ENCODE measurements at places on chromosomes 16 and 17. TPM values are rescaled to one million over a fixed set of nuclear protein-coding genes. Genes with fewer than 3 reads are reported as not detected.

- no peak for DNase-seq
These were observed 36.2 kb upstream of the RCVRN start for GRCh38 chr17:9941305-9941704.

GRCh38 chr17:9959377-9959981 is 54.4 kb upstream of the RCVRN start:
- DNase-seq: no peak

GRCh38 chr16:75660726-75661302 is 13.2 kb downstream of the TERF2IP start:
- no peak for DNase-seq

Gene MAP3K3
- 89.8 TPM for total RNA-seq

DNA sequence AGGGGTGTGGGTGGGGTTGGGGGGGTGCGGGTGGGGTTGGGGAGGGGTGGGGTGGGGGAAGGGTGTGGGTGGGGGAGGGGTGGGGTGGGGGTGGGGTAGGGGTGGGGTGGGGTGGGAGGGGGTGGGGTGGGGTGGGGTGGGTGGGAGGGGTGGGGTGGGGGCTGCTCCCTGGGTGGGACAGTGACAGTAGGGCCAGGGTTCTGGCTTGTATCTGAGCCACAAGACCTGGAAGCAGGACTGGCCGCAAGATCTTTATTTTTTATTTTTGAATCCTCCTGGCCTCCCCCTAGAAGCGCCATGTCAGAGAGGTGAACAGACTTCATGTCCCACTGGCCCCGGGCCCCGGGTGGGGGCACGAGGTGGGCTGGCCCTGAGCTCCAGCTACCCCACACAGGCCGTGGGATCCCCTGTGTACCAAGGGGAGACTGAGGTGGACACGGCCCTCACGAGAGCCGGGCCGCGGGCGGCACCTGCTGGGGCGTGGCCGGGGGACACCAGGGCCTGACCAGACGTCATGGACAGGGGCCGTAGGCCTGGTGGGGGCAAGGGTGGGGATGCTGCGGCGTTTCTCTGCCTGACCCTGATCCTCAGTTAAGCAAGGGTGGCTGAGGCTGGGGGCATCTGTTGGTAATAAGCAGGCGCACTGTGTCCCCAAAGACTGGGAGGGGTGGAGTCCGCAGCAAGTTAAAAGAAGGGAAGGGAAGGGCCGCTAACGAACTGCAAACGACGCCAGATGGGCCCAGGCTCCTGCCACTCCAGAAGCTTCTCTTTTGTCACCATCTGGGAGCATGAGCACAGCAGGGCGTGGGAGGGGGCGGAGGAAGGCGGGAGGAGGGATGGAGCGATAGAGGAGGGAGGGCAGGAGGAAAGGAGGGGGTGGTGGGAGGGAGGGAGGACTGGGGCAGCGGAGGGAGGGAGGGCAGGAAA is 22.3 kb upstream of the PABPN1L start:
- no peak for DNase-seq

DNA sequence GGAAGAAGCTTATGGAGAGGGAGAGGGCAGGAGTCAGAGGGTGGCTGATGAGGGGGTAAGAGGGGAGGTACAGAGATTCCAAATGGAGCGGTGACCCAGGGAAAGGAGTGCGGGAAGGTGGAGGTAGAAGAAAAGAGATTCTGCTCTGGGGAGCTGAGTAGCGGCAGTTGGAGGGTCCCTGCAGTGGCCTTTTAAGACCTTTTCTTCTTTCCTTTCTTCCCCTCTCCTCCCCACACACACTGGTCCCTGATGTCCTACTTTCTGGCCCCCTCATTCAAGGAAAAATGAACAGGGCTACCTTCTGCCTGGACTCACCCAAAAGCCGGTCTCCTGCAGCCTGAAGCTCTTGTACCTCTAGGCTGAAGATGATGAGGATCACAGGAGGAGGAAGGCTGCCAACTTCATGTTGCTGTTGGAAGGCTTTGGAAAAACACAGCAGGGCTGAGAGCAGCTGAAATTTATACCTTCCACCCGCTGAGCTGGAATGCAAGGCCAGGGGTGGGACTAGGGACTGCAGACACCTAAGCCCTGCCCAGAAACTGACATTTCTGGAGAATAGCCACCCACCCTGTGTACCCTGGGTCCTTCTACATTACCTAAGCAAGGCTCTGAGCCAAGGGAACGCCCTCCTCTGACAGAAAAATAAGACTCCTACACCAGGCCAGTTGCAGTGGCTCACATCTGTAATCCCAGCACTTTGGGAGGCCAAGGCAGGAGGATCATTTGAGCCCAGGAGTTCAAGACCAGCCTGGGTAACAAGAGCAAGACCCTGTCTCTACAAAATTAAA is 9.4 kb upstream of the HEATR6 start:
- no peak for DNase-seq

Gene KRT36
- total RNA-seq: not detected

- DNase-seq: no peak
These were observed 4.9 kb downstream of the RPAIN start for GRCh38 chr17:5424909-5425308.

Gene CFAP97D1
- total RNA-seq: not detected

DNA sequence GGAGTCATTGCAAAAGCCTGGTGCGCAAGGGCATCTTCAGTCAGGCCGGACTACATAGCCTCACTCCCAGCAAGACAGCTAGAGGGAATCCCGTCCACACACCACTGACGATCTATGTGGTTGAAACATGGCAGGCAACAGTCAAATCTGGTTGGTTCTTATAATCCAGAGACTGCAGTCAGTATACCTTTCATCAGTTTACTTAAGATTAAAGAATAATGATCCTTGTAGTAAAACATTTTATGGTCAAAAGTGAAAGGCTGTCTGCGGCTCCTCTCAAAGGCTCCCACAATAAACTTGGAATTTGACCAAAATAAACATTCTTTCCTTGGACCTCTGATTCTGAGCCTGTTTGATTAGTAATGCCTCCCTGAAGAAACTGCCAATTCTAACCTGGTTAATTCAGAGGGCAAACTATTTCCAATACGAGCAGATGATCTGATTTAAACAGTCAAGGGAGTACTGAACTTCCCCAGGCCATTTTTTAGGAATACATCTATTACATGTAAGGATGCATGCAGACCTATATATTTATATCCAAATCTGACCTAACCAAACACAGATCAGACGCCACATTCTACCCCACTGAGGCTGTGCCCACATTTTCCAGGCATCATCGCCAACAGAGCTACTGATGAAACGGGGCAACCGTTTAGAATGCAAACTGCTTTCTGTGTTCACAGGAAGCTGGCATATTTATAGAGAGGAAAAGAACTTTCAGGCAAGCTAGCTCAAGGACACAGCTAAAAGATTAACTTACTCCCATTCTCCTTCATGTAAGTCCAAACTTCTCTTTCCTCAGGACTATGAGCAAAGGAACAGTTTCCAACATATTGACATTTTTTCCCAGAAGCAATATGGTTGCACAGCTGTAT is 15.3 kb upstream of the TXNDC11 start:
- DNase-seq: no peak

- DNase-seq: no peak
These were observed 11.9 kb downstream of the TBKBP1 start for GRCh38 chr17:47705536-47706530.

Gene CIITA
- 13.7 TPM for total RNA-seq

Gene KRT24
- total RNA-seq: not detected

DNA sequence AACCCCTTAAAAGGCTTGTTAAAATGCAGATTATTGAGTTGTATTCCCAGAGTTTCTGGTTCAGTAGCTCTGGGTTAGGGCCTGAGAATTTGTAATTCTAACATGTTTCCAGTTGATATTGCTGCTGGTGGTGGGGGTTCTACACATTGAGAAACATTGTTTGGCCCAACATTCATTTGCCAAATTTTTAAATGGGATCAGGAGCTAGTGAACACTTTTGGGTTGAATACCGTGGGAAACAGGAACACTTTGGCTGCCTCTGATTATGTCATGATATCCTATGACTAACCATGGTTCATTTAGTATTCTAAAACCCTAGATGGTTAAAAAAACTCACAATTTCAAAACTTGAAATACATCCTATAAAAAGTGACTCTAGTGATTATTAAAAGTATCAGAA is 89.3 kb downstream of the RPGRIP1L start:
- no peak for DNase-seq

Gene C17orf67
- total RNA-seq: 5.4 TPM

DNA sequence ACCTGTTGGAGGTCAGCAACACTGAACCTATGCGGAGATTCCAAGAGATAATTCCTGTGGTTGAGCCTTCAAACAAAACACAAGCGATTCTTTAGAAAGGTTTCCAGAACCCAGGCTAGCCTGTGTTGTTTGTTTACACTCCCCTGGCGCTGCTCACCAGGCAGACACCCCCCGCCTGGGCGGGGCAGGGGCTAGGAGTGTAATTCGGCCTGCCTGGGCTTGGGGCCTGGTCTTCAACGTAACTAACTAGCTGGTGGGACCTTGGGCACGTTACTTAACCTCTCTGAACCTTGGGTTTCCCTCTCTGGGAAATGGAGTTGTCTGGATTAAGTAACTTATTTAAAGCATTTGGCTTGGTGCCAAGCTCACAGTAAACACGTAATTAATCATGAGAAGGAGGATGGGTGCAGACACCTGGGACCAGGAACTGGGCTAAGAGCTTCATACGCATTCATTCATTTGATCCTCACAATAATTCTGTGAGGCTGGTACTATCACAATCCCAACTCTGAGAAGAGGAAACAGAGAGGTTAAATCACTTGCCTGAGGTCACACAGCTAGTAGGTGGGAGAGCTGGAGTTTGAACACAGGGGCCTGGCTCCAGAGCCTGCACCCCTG is 7.6 kb upstream of the ARHGAP27 start:
- no peak for DNase-seq

GRCh38 chr17:56597495-56597990 is 4.0 kb downstream of the NOG start:
- DNase-seq: no peak

Gene DEXI
- 71.5 TPM for total RNA-seq

DNA sequence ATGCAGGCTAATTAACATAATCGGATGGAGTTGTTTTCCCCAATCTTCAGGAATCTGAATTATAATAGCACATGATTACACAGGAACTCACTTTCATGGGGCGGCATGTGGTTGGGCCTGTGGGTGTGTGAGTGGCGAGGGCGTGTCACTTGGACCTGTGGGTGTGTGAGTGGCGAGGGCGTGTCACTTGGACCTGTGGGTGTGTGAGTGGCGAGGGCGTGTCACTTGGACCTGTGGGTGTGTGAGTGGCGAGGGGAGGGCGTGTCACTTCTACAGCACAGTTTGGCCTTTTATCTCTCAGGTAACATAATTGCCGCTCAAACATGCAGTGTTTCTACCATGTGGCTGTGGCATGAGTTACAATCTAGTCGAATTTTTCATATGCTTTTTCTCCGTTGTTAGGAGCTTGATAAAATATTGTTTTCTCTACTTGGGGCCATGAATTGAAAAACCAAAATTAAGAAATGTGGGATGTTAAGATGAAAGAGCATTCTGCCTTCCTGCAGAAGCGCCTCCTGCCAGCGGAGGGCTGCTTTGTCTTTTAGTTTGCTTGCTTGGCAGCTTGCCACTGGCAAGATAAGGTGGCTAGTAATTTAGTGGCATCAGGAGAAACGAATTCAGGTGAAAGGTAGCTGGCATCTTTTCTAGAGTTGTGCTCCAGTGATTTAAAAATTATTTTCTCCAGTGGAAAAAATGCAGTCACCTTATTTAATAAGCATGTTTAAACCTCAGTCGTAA is 36.2 kb downstream of the USP10 start:
- no peak for DNase-seq

Gene KRTAP1-5
- not detected for total RNA-seq

GRCh38 chr17:17467720-17468119 is 9.1 kb upstream of the MED9 start:
- DNase-seq: no peak
